ENCODE measurements at places on chromosomes 3 and 15.

DNA sequence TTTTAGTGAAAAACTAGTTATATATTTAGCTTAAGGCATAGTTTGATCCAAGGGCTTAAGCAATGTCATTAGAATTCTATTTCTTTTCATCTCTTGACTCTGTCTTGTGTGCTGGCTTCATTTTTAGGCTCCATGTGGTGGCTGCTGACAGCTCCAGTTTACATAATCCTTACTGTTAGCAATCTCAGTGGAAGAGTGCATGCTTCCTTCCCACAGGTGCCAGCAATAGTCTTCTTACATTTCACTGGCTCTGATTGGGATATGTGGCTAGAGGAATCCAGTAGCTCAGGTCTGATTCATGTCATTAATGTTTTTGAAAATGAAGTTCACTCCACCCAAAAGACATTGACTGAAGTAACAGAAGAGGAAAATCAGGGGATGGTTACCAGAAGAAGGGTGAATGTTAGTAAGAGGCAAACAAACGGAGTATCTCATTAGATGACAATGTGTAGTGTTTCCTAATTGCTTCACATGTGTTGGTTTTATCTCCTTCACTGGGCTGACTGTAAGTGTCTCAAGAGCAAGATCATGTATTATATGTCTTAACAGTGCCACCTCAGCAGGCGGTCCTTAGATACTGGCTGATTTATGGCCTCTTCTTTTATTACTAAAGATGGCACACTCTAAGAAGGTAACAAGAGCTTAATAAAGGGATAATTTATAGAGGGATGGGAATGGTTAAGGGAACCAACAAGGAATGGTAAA lies 25.6 kb upstream of the TCF12 start:
- no peak for DNase-seq

DNA sequence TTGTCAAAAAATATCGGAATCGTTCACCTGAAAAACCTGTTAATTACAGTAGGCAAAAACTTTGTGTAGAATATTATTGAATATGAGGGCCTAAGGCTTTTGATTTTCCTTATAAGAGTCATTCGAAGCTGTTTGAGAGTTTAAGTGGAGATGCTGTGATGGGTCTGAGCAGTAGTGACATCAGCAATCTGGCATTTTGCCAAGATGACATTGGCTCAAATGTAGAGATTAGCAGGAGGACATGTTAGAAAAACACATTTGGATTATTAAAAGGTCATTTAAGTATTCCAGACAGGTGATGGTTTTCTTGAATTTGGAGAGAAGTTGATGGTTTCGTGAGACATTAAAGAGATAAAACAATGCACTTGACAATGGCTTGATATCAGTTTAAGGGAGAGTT lies 12.9 kb downstream of the OR5AC2 start:
- DNase-seq, result no peak

GRCh38 chr3:124760601-124761000 lies 30.3 kb downstream of the UMPS start:
- no peak for DNase-seq

- no peak for DNase-seq
These were observed 51.4 kb downstream of the SLC6A11 start for GRCh38 chr3:10867384-10867783.

- DNase-seq, result peak; percentile 82
These were observed 54.7 kb upstream of the TRAK1 start for GRCh38 chr3:42036483-42036823.

DNA sequence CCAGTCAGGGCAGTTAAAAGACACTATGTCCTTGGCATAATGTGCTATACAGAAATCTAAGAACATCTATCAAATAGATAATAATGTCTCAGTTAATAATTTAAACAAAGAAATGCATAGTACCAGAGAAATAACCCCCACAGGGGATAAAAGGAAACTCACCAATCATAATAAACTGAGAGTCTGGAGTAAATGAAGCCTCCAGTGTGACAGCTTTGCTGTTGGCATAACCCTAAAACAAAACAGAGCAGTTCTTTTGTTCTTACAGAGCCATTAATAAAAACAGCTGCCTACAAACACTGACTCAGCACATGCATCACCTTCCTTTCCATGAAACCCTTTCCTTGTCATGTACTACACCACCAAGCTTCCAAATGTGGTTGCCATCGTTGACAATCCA lies 13.5 kb downstream of the PPM1M start:
- DNase-seq, result no peak

- no peak for DNase-seq
These were observed 24.9 kb downstream of the GYG1 start for GRCh38 chr3:149016242-149016641.

DNA sequence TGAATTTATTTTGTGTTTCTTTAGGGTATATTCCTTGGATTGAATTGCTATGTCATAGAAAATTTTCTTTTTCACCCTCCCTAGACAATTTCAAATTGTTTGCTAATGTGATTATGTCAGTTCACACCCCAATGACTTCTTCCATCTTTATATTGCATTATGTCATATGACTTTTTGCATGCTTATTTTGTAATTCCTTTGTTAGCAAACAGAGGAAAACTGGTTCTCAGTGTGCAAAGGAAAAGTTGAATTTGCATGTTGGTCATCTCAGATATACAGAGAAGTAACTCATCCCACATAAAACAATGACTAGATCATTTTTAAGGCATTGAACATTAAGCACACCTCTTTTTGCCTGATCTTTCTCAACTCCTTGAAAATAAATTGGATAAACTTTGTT lies 3.3 kb upstream of the RNF13 start:
- DNase-seq, result no peak

- DNase-seq, result no peak
These were observed 2.6 kb downstream of the TNIK start for GRCh38 chr3:171457607-171458061.

DNA sequence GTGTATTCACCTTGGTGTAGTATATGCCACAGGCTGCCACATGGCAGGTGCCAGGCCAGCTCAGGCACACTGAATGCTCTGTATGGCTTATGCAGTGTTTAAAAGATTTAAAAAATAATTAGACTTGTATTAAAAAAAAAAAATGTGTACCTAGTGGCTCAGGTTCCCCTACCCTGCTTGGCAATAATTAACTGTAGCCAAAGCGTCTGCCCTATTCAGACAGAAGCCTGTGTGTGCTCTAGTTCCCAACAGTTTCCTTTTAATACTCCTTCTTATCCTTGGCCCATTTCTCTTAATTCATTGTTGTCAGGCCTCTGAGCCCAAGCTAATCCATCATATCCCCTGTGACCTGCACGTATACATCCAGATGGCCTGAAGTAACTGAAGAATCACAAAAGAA lies 752.2 kb upstream of the CFAP20DC start:
- no peak for DNase-seq

- no peak for DNase-seq
These were observed 271.2 kb upstream of the TRIM42 start for GRCh38 chr3:140406655-140407054.

DNA sequence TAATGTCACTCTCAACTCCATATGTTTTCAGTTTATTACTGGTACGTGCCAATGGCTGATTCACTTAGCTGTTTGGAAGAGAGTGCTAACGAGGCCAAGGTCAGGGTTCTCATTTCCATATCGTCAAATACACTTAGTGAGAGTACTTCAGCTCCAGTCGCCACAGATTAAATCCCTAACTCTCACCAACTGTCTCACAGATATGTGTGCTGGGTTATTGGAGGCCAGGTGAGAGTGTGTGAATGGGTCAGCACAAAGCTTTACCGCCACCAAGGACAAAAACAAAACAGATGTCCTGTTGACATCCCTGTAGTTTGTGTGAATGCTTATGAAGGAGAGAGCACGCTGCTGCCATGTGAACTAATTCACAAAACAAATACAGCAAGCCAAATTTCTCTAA lies 133.5 kb upstream of the TBL1XR1 start:
- DNase-seq, result no peak

DNA sequence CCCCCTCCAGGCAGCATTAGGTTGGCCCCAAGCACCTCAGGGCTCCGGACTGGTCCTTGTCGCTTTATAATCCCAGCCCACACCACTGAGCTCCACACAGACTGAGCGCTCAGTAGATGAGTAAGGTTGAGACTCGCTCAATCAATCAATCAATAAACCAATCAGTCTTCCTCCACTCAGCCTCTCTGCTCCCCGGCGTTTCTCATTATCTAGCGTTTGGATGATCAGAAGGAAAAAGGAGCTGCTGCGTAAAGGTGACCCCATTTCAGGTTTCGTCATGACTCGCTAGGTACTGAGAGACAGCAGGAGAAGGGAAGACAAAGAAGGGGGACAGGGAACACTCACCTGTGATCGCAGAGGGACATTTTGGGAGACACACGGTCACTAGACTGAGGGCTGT lies 41.2 kb downstream of the ZNF710 start:
- DNase-seq, result no peak

- no peak for DNase-seq
These were observed 171.3 kb downstream of the DPH6 start for GRCh38 chr15:35374661-35375060.

GRCh38 chr3:55169608-55170072 lies 241.8 kb upstream of the LRTM1 start:
- DNase-seq, result peak; percentile 100

- DNase-seq, result no peak
These were observed 15.1 kb upstream of the SATB1 start for GRCh38 chr3:18440066-18440722.

GRCh38 chr15:31366169-31366734 lies 39.6 kb downstream of the KLF13 start:
- DNase-seq, result no peak

DNA sequence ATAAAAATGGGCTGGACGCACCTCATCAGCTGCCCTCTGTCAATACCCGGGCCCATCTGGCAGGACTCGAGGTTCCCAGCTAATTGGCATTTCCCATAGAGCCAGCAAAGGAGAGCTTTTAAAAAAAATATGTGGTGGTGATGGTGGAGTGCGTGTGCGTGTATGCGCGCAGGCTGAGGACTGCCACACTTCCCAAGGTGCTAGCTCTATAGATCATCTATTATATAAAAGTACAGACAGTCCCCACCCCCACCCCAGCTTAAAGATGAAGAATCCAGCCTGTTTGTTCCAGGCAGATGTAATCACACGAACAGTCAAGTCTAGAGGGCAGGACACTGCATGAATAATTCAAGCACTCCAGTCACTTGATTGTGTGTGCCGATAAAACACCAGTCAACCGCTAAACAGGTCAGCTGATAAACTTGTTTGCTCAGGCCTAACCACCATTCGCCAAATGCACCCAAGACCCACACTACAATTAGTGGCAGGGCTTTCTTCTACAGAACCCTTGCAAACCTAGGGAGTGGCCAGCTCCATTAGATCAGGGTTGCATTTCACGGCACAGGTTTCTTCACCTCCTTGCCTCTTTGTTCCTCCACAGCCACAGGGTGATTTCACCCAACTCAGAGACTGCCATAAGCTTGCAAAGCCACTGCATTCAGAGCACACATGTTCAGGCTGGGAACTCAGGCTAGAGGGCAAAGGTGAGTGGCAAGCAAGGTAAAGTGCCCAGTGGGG lies 5.8 kb downstream of the TLE3 start:
- no peak for DNase-seq

DNA sequence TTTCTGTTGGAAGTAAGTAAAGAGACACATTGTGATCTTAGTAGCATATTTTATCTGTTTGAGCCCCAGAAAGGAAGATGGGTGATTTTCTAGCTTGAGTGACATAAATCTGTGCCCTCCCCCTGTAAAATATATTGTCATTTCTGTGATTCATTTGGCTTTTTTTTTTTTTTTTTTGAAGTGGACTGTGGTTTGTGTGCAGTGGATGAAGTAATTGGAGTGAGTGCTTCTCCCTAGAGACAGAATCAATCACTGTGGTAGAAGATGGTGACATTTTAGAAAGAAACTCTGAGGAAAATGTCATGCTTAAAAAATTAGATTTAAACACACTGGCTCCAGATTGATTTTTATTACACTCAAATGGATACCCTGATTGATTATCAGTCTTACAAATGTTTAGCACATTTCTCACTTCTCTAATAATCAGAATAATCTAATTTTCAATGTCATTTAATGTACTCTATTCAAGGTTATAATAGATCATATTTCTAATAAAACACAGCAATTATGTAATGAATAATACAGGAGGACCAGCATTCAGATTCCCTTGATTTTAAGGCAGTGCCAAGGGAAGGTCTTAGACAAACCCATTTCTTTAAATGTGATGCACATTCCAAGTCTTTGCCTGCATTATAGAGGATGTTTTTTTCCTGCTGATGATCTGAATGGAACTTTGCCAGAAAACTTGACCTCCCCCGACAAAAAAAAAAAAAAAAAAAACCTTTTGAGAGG lies 116.6 kb downstream of the TOP2B start:
- no peak for DNase-seq

DNA sequence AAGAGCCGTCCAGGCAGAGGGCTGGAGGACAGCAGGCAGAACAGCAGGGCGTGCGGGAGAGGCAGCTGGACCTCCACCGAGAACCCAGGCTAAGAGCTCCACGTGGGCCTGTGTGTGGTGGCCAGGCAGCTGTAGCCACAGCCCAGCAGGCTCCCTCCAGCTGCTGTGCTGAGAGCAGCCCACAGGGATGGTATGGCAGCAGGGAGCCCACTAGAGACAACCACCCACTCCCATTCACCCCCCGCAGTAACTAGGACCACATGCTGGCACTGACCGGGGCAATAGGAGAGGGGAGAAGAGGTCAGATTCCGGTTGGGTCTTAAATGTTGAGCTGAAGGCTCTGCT lies 25.6 kb upstream of the MUSTN1 start:
- DNase-seq, result no peak

GRCh38 chr3:164048451-164048850 lies 1029.8 kb downstream of the SI start:
- no peak for DNase-seq

Data from AG04450 (cell line).